Activated gamma-delta T cell treated with Interleukin-2 at 50 U/mL for 16 hours (primary cell): ENCODE measurements at places on chromosomes 6 and 20.

GRCh38 chr20:58469616-58470015 is 45.6 kb downstream of the APCDD1L start:
- no peak for DNase-seq

DNA sequence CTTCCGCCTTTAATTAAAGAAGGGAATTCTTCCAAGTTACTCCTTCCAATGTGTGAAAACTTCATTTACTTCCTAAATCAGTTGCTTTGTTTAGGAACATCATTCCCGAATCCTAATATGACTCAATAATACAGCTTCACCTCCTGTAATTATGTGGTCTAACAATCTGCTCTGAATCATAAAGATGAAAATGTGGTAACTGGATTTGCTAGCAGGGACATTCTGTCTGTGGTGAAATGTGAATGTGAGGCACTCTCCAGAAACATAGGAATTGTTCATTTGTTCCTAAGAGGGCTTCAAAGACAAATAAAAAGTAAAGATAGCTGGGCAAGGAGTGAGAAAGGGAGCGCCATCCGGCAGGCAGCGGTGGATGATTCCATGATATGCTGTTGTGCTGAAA is 678.1 kb downstream of the KIF16B start:
- no peak for DNase-seq

DNA sequence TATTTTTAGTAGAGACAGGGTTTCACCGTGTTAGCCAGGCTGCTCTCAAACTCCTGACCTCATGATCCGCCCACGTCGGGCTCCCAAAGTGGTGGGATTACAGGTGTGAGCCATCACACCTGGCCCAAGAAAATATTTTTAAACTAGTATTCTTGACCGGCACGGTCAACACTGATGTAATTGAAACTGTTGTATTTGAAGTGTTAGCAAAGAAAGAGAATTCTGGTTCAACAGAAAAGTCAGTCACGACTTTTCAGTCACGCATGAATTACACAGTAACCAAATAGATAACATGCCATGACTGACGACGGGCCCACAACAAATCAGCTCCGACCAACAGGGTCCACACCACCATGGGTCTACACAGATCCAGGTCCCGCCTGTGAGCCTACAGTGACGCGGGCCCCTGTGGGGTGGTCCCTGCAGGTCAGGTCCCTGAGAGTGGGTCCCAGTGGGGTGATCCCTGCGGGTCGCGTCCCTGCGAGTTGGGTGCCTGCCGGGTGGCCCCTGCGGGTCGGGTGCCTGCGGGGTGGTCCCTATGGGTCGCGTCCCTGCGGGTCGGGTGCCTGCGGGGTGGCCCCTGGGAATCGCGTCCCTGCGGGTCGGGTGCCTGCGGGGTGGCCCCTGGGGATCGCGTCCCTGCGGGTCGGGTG is 1.0 kb downstream of the GMEB2 start:
- DNase-seq = peak; percentile 22

GRCh38 chr20:22525069-22525820 is 59.1 kb downstream of the FOXA2 start:
- DNase-seq = no peak

- no peak for DNase-seq
Observed at GRCh38 chr6:44504301-44504791, 116.8 kb downstream of the CDC5L start.

DNA sequence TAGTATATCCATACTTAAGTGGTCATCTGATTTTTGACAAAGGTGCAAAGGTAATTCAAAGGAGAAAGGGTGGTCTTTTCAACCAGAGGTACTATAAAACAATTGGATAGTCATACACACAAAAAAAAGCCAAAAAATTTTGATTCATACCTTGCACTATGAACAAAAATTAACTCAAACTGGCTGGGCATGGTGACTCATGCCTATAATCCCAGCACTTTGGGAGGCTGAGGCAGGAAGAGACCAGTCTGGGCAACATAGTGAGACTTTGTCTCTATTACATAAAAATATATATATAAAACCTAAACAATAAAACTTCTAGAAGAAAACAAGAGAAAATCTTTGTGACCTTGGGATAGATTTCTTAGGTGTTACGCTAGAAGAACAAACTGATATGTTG is 43.8 kb upstream of the ADIG start:
- no peak for DNase-seq

- DNase-seq = no peak
Observed at GRCh38 chr20:61619751-61620150, 367.7 kb downstream of the CDH4 start.

DNA sequence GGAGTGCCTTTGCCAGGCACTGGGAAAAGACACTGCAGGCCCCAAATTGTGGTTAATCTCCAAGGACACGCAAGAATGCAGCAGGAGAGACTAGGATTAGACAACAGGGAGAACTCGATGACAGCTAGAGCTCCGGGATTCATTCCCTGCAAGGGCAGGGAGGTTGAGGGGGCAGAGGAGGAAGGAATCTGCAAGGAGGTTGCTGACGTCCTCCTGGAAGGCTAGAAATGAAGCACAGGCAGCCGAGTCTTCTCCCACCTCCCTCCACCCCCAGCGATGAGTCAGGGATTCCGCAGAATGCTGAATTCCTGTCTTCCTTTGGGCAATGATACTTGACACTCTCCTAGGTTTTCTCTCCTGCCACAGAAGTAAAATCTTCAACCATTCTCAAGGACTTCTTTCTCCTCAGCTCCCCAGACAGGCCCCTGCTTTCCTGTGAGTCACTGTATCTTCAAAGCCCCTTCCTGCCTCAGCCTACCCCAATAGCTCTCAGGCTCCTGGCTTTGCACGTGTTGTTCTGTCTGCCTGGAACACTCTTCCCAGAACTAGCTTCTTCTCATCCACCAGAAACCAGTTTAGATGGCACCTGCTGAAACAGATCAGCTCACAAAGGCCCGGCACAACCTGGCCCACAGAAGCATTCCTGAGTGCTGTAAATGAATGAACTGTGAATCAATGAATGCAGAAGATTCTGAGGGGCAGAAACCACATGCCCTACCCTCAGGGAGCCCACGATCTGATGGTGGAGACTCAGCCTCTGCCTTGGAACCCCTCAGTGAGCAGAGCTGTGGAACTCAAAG is 85.6 kb downstream of the MRPL14 start:
- no peak for DNase-seq
